ENCODE measurements at places on chromosomes 12 and 14.

DNA sequence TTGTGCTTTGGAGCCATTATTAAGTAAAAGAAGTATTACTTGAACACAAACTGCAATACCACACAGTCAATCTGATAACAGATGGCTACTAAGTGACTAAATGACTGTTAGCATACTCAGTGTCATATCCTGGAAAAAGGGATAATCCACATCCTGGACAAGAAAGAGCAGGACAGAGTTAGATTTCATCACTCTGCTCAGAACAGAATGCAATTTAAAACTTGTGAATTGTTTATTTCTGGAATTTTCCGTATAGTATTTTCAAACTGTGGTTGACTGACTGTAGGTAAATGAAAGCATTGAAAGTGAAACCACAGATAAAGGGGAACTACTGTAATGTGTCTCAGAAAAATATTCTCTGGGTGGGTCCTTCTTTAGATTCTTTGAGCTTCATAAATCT, 458.8 kb downstream of the TMEM117 start:
- no peak for DNase-seq

DNA sequence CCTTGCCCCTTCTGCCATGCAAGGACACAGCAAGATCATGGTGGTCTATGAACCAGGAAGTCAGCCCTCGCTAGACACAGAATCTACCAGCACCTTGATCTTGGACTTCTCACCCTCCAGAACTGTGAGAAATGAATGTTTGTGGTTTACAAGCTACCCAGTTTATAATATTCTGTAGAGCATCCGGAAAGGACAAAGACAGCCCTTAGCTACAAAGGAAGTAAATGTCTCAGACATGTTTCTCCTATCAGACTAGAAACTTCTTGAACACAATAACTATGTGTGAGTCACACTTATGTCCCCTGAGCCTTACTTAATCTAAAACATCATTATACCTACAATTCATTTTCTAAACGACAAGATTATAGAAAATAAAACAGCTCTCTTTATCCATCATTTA, 176.7 kb downstream of the KLHL28 start:
- no peak for DNase-seq

GRCh38 chr12:3416670-3417069, 74.3 kb upstream of the PRMT8 start:
- DNase-seq: no peak

- DNase-seq: no peak
Observed at GRCh38 chr14:71203306-71203705, 296.0 kb downstream of the PCNX1 start.

GRCh38 chr14:101687756-101688546, 73.6 kb upstream of the PPP2R5C start:
- no peak for DNase-seq

DNA sequence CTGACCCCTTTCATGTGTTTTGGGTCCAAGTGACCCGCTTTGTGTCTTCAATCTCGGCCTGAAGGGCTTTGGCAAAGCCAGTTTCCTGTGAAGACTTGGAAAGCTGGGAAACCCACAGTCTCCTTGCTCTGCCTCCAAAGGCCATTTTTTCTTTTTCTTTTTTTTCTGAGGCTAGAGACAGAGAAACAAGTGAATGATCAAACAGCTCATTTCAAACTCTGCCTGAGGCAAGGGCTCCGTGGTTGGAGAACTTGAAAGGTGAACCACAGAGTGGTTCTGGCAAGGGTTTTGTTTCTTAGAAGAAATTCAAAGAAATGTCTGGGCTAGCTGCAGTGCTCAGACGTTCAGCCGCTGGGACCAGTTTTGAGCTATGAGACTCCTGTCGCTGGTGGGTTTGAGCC, 62.7 kb downstream of the ERH start:
- no peak for DNase-seq

DNA sequence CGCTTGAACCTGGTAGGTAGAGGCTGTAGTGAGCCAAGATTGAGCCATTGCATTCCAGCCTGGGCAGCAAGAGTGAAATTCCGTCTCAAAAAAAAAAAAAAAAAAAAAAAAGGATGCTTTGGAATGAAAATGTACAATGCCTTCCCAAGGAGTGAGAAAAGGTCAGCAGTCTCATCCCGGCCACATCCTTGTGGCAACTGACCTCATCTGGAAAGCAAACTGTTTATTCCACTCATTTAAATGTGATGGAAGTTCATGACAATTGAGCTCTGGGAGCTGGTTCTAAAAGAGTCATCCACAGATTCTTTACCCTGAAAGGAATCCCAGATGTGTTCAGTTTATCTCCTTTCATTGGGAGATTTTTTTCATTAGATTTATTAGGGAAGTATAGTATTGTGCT, 19.4 kb upstream of the LIMA1 start:
- DNase-seq: no peak

- peak; percentile 30 for DNase-seq
Observed at GRCh38 chr12:103548622-103549601, 38.2 kb upstream of the STAB2 start.

- no peak for DNase-seq
Observed at GRCh38 chr12:75717902-75718301, 206.5 kb upstream of the KRR1 start.

DNA sequence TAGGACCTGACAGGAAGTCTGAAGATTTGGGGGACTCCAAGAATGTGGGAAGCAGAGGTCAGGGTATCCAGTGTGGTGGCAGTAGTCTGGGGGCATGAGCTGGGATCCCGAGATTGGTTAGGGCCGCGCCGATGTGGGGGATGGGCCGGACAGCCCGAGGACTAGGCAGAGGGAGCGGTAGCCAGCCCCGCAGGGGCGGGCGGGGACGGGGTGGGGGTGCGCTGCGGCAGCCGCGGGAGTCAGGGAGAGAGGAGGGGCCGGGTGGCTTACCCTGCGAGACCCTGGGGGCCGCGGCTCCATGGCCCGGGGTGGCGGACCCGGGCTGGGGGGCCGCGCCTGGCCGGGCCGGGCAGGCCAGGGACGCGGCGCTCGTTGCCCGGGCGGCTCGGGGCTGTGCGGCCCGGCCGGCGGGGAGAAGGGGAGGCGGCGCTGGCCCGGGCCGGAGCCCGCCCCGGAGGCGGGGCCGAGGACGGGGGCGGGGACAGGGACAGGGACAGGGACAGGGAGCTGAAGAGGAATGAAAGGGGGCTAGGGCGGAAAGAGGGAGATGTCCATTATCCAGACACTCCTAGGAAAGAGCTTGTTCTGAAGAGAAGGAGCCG, 5.6 kb downstream of the ZNF385A start:
- no peak for DNase-seq

GRCh38 chr14:50064993-50065392, 51.4 kb downstream of the VCPKMT start:
- no peak for DNase-seq

DNA sequence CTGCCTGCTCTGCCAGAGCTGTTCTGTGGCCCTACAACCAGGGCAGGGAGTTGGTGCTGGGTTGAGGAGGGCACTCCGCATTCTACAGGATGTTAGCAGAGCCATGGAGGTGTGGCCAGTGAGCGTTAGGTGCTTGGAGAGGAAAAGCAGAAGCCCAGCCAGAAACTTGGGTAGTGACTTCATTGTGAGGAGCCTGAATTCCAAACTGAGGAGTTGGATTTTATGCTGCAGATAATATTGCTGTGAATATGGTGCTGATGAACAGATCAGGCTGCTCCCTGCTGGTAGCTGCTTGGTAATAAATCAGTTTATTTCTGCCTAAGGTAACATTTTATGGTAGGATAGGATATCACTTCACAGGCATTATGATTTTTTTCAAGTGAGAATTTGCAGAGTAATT, 7.1 kb upstream of the CCDC175 start:
- no peak for DNase-seq

DNA sequence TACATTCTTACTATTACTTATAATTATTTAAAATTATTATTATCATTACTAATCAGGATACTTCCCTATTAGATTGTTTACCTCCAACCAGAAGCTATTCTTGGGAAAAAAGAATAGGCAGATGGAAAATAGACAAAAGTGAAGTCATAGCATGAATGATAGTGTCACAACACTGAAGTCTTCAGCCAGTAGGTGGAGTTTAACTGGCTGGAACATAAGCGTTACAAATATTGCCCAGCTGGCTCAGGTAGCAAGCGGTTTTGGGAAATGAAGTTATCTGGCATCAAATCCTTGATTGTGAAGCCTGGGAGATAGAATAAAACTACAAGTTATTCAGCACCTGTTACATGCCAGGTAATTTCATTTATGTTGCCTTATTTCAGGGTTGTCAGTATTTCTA, 762.9 kb downstream of the C12orf50 start:
- DNase-seq: no peak

- DNase-seq: no peak
Observed at GRCh38 chr14:61703342-61704129, 8.2 kb downstream of the HIF1A start.

GRCh38 chr12:71312768-71313403, 126.7 kb upstream of the LGR5 start:
- DNase-seq: no peak

- DNase-seq: no peak
Observed at GRCh38 chr14:59301354-59301753, 112.9 kb downstream of the DAAM1 start.

DNA sequence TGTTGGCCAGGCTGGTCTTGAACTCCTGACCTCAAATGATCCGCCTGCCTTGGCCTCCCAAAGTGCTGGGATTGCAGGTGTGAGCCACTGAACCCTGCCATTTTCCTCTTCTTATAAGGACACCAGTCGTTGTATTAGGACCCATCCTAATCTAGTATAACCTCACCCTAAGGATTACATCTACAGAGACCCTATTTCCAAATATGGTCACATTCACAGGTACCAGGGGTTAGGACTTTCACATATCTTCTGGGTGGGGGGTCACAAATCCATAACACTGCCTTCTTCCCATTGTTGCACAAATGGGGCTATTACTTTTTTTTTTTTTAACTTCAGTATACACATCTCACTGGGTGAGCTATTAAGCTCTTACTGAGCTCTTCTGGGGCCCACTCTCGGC, 38.6 kb downstream of the ARF6 start:
- DNase-seq: no peak
